ENCODE measurements at places on chromosomes 2 and 18.
A peak's percentile ranks its signal among the peaks of the same experiment; 100 is the strongest.

DNA sequence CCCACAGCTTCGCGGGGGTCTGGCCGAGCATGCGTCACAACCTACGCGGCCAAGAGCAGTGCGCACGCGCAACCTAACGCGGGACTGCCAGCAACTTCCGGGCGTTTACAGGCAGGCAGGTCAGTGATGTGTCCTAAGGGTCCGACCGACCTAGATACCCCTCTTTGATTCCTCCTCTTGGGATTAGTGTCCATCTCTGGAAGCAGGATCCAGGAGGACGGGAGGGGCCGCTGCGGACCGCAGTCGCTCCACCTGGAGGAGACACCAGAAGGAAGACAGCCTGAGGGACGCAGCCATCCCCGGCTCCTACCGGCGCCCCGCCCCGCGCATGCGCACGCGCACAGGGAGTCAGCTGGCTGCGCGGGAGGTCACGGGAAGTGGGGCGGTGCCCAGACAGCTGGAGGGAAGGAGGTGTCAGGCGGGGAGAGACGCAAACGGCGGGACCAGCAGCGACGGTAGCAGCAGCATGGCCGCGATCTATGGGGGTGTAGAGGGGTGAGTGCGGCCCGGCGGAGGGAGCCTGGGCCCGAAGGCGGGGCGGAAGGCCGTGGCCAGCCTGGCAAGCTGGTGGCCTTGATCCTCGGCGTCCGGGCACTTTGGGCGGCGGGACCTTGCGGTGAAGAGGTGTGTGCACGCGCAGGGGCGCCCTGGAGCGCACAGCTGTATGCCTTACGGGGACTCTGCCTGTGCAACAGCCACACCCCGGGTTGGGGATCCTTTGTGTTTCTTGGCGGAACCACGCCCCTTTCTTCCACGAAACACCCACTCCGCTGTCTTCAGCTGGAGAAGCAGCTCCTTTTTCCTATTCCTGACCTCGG lies at the start of gene NAGK:
NAGK (plus strand) TSS at position 431 of the 818 bp plus-strand sequence; CDS start at position 467, 36 bp downstream.
- peak; percentile 93 for DNase-seq

- no peak for DNase-seq
Observed at GRCh38 chr18:50969448-50969847, 1.6 kb downstream of the ELAC1 start.

DNA sequence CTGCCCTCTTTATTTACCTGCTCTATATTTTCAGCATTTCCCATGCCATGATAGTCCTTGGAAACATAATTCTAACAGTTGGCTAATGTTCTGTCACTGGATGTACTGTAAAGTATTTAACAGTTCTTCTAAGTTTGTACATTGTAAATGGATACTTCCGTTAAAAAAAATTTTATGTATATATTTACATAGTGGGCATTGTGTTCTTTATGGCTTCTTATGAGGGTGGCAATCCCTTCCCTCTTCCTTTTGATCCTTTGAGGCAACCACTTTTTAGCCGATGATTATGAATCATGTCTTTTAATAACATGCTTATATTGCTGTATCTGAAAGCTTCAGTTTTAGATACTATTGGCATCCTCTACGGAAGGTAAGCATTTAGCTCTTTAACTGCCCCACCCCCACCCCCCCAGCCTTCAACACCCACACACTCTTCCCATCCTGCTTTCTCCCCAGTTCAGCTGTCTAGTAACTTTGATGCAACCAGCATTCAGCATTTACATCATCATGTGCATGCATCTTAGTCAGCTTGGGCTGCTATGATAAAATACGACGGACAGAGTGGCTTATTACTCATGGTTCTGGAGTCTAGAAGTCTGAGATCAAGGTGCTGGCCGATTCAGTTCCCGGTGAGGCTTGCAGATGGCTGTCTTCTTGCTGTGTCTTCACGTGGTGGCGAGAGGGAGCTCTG lies 21.0 kb upstream of the EDAR start:
- DNase-seq: no peak

DNA sequence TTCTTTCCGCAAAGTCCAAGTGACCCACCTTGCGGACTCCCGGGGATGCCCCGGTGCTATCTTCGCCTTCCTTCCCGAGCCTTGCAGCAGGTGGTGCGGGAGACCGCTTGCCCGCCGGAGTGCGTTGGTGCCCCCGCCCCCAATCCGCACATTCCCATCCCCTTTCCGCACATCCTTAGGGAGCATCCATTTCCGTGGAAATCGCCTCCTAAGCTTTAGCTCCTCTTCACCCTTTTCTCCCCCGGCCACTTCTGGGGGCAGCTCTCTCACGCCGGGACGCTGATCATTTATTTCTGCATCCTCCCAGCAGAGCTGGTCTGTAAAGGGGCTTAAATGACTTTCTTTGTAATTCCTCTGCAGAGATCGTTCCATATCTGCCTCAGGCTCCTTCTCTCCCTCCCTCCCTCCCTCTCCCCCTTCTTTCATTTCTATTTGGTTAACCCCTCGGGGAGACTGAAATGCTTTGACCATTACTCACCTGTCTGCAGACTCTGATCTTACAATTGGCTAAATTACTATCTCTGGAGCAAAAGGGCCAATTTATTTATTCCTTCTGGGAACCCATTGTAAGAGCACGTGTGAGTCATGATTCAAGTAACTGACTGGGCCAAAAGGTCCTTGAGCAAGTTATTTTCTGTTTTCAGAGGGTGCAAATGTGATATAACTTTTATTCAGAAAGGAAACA lies 1.3 kb upstream of the LYPD1 start:
- no peak for DNase-seq

DNA sequence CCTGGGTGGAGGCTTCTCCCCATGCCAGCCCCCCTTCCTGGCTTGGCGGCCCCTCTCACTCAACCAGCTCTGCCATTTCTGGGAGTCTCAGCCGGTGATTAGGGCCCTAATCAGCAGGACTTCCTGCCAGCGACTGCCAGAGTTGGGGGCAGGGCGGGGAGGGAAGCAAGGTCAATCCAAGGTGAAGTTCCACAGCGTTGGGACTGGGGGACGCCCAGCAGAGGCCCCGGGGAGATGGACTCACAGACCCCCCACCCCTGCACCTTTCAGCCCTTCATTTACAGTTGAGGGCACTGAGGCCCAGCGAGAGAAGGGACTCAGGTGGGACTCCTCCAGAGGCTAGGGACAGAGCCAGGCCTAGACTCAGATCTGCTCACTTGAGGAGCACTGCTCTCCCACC lies 65.3 kb downstream of the TNS1 start:
- DNase-seq: no peak

Data from cortex of kidney (tissue), 1 donor.